ENCODE measurements at places on chromosomes 4 and X.

DNA sequence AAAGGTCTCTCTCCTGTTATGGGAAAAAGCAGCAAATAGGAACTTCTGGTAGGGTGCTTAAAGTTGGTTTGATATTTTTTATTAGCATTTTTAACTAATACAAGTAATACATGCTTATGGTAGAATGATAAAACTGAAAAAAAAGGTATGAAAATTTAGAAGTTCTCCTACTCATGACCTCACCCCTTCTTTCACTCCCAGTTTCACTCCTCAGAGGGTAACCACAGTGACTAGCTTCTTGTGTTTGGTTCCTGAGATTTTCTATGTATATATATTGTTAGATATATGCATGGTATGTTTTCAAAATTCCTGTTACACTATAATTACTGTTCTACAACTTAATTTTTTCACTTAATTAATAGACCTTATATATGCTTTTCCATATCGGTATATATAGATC lies 66.5 kb downstream of the AR start:
- DNase-seq = no peak

GRCh38 chr4:79650217-79650616 lies 242.2 kb upstream of the GK2 start:
- DNase-seq = no peak

GRCh38 chrX:70129816-70130215 lies 3.4 kb upstream of the IGBP1 start:
- DNase-seq = no peak

GRCh38 chrX:153635788-153636668 lies 11.0 kb upstream of the DUSP9 start:
- DNase-seq = no peak

GRCh38 chrX:115112411-115112810 lies 76.8 kb upstream of the RBMXL3 start:
- no peak for DNase-seq

- DNase-seq = no peak
These were observed 13.2 kb downstream of the CC2D2A start for GRCh38 chr4:15482842-15483241.

DNA sequence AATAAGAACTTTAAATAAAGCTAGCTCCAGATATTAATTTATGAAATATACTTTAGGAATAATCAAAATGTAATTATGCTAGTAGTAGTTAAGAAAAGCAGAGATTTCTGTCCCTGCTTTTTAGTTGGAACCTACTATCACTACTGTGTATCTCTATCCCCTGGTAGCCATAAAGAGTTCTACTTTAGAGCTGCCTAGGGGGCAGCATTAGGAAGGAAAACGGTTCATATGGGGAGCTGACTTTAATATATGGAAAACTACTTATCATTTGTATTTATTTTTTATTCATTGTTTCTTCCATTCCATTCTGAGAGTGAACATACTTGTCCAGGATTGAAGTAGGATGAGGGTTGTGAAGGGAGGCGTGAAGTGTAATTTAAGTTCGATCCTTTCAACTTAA lies 40.9 kb downstream of the CPEB2 start:
- DNase-seq = no peak

DNA sequence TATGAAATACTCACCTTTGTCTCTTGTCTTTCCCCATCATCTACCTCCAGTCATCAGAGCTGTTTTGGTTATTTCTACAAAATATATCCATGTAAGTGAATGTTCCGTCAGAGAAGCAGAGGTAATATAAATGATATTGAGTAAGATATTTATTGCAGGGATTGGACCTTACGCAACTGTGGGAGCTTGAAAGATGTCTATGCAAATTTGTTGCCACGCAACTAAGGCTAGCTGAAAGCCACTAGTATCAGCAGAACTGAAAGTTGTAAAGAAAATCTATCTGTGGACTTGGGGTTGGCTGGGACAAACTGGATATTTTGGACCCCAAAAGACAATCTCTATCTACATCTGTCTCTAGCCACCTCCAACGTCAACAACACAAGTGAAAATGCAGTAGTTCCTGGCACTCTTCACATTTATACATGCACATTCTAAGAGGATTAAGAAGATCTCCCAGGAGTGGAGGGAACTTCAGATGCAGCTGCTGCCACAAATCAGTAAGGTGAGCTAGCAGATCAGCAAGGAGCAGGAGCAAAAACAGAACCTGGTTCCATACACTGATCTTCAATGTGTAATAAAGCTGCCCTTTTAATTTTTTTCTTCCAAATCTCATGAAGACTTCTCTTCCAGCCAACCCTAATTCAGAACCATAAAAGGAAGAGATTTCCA lies 8.5 kb upstream of the CCSER1 start:
- DNase-seq = no peak

DNA sequence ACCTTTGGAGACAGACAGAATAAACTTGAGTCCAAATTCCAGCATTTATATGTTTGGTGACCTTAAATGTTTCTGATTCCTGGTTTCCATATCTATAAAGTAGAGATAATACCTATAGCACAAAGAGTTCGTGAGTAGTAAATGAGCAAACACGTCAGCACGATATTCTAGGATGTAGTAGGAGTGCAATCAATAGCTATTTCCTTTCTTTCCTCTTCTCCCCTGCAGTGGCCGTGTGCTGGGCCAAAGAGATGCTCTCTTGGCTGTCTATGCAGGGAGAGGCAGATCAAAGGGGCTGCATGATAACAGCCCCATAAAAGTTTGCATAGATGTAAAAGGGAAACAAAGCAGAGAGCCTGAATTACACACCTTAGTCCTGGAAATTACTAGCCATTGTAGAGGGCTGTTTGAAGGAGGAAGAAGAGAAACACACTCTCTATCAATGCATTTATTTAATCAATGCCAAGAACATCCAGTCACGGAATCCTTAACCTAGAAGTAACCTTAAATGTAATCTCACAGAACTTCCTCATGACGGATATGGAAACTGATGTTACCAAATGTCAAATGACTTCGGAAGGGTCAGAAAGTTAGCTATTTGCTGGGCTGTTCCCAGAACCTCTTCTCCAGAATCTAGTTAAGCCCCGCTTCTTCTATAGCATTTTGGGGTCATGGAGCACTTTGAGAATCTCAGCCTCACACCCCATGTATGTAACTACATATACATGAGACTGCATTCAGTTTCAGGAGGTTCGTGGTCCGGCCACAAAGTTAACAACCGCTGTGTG lies 35.5 kb upstream of the PLAC8 start:
- no peak for DNase-seq

- DNase-seq = no peak
These were observed 34.6 kb downstream of the BRCC3 start for GRCh38 chrX:155105919-155106318.

DNA sequence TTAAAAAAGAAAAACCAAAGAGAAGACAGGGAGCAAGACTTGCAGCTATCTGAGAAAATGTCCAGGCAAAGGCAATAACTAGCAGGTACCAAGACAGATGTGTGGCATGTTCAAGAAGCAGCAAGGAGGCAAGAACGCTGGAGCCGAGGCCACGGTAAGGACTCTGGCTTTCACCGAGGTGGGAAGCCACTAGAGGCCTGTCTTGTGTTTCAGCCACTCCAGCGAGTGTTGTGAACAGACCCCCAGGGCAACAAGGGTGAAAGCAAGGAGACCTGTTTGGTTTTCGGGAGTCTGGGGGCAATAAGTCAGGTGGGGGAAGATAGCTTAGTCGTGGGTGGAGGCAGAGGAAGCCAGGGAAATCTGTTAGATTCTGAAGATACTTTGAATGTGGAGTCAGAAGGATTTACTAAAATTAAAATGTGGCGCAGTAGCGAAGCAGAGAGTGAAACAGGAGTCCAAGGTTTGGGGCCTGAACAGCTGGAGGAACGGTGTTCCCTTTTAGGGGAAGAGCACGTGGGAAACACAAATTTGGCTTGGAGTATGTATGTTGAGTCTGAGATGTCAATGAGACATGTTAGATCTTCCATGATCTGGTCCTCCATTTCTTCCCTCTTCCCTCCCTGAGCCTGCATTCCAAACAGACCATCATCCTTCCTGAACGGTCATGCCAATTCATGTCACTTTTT lies 3.1 kb downstream of the WDR1 start:
- no peak for DNase-seq

DNA sequence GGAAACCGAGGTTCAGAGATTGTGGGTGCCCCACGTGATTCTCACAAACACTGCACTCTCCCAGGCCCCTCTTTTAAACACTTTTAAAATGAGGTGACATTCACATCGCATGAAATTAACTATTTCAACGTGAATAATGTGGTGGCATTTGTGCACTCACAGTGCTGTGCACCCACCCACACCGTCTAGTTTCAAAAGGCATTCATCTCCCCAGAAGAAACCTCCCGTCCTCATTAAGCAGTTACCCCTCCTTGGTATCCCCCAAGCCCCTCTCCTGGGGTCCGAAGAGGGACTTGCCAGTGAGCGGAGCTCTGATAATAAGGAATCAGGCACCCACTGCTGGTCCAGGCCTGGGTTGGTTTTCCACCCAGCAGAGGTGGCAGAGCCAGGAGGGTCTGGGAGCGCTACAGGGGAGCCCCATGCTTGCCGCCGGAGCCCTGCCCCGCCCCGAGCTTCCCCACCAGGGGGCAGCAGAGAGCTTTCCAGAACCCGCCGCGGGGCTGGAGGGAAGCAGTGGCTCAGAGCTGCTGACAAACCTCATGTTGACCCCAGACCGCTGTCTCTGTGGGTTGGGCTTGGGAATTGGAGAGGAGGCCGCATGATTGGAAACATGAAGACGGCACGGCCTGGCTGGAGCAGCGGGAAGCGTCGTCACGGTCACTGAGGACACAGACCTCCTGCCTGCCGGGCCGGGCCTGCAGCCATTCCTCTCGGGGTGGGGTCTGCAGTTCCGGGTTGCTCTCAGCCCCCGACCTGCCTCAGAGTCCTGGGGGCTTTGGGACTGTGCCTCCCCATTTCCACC lies 27.5 kb upstream of the HTRA3 start:
- DNase-seq = peak; percentile 42

- no peak for DNase-seq
These were observed 14.8 kb downstream of the NDNF start for GRCh38 chr4:121057466-121057922.

- DNase-seq = no peak
These were observed 674 bp downstream of the SH3D19 start for GRCh38 chr4:151324752-151325110.

DNA sequence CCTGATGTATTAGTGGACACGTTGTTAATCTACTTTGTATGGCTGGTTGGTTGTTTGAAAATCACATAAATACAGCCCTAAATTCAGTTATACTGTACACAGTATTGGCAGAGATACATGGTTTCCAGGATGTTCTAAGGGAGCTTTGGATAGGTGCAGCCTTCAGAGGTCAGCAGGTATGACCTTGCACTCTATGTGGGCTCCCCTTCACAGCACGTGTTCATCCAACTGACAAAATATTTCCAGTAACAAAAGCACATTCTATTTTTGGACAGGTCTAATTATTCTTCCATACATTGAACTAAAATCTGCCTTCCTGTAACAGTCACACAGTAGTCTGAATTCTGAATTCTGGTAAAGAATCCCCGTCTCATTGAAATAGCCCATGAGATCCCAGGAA lies 92.8 kb upstream of the RAPGEF2 start:
- DNase-seq = no peak

DNA sequence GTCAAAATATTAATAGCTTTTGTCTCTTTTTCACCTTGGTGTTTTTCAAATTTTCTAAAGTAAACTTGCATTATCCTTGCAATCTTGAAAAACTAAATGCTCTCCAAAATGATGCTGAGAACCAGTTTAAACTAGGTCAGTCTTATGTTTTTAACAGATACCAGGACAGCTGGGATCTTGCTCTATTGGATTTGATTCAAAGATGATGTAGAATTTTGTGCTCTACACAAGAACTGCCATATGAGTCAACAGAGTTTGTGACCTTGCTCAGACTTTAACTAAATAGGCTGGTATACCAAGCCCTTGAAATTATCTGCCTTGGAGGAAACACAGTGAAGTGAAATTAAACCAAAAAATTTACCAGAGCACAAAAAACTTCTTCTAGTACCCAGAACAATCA lies 991.1 kb downstream of the STPG2 start:
- DNase-seq = no peak

DNA sequence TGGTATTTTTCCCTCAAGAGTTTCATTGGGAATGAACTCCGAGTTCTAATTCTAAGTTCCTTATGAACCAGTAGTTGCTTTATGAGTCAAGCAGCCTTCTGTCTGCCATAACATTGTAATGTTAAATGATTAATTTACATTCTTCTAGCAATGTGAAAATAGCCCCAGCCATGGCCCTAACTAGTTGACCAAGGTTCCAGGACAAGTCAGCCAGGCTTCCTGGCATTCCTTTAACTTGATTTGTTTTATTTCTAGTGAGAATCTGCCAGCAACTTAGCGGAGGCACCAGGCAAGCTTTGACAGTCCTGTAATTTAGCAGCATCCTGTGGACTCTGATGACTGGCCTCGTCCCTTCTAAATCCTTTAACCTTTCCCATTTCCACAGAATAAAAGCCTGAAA lies 69.0 kb downstream of the GLRA2 start:
- DNase-seq = no peak

- DNase-seq = no peak
These were observed 73.1 kb downstream of the ADGRL3 start for GRCh38 chr4:61273233-61273632.

Measured in stimulated activated CD4-positive, alpha-beta T cell treated with anti-CD3 and anti-CD28 coated beads, TNF-alpha, amount 100 ng/mL, for 1 hour (primary cell).